Stimulated activated CD4-positive, alpha-beta T cell treated with anti-CD3 and anti-CD28 coated beads, Interleukin-1b, Interleukin-23, amount 100 ng/mL, for 48 hours (primary cell): ENCODE measurements at places on chromosomes 1 and 21.
A peak's percentile ranks its signal among the peaks of the same experiment; 100 is the strongest.

- DNase-seq, result no peak
These were observed 41.8 kb downstream of the ATP2B4 start for GRCh38 chr1:203668401-203668800.

DNA sequence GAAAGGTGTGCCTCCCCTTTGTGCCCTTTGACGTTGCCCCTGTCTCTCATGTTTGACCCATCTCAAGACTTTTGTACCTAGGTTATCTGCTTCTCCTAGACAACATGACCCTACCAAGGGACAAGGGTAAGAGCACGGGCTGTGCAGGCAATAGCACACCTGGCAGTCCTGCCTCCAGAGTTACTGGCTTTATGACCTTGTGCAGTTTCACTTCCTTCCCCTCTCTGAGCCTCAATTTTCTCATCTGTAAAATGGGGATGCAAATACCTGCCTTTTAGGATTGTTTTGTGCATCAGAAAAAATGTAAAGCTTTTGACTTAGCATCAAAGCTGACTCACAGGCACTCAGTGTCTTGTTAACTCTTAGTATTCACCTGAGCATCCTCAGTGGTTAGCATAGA is 36.4 kb downstream of the ELK4 start:
- DNase-seq, result no peak

DNA sequence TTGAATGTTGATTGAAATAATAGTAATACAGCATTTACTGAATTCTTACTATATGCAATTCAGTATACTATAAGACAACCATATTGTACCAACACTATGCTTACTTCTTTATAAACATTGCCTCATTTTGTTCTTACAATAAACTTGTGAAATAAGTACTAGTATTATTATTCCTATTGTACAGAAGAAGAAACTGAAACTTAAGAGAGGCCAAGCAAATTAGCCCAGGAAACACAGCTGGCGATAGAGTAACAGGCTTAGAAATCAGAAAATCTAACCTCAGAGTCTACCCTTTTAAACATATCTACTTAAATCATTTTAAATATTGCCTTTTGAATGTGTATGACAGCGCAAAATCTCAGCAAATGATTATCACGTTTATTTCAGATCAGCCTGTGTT is 41.7 kb downstream of the FASLG start:
- DNase-seq, result no peak

DNA sequence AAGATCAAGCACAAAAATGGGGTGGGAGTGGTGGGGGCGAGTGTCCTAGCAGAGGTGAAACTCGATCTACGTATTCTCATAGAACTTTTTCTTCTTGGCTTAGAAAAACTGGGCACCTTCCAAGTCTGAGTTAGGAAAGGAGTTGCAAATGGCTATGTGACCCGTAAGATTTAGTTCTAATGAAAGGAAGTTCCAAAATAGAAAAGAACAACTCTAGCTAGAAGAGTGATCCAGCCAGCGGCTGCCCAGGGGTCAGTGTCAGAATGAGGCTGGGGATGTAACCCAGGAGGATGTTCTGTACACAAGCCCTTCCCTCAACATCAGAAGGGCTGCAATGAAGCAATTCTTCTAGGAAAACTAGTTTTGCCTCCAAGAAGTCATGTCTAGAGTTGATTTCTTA is 5.2 kb downstream of the MTARC1 start:
- DNase-seq, result no peak

GRCh38 chr1:72034827-72035226 is 247.5 kb downstream of the NEGR1 start:
- DNase-seq, result no peak

- DNase-seq, result no peak
These were observed 5.9 kb upstream of the TFF2 start for GRCh38 chr21:42356650-42357049.

DNA sequence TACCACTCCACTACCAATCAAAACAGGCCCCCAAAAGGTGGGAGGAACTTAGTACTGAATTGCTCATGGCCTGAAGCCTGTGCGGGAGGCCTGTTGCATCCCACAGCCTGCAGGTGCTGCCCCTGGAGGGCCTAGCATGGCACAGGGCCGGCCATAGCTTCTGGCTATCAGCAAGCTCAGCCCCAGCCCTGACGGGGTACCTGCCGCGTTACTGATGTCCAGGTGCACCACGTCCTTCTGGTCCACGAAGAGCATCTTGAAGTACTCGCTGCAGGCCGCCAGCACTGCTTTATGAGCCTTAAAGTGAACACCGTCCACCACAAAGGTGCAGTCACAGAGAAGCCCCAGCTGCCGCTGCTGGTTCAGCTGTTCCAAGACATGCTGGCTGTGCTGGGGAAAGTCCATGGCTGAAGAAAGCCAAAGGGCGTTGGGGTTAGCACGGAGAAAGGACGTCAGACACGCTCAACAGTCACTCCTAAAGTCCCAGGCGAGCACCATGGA is 27.8 kb downstream of the ZBTB17 start:
- peak; percentile 43 for DNase-seq

- DNase-seq, result no peak
These were observed 59.9 kb downstream of the ARHGEF16 start for GRCh38 chr1:3514404-3514803.

- DNase-seq, result peak; percentile 87
These were observed 72.1 kb downstream of the SKI start for GRCh38 chr1:2300004-2300771.

DNA sequence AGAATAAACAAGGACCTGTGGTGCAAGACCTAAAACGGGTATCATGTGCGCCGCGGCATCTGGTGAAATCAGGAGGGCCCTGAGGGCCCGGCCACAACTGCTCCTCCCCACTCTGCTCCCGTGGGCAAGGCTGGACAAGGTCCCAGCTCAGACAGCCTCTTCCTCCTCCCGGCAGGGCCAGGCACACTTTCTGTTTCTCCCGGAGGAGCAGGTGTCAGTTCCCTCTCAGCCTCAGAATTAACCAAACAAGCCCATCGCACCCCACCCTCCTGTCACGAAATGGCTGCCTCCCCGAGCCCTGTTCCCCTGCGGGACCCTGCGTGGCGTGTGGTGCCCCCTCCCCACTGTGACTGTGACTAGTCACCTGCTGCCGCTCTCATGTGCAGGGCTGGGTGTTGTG is 15.2 kb downstream of the PTTG1IP start:
- DNase-seq, result no peak

DNA sequence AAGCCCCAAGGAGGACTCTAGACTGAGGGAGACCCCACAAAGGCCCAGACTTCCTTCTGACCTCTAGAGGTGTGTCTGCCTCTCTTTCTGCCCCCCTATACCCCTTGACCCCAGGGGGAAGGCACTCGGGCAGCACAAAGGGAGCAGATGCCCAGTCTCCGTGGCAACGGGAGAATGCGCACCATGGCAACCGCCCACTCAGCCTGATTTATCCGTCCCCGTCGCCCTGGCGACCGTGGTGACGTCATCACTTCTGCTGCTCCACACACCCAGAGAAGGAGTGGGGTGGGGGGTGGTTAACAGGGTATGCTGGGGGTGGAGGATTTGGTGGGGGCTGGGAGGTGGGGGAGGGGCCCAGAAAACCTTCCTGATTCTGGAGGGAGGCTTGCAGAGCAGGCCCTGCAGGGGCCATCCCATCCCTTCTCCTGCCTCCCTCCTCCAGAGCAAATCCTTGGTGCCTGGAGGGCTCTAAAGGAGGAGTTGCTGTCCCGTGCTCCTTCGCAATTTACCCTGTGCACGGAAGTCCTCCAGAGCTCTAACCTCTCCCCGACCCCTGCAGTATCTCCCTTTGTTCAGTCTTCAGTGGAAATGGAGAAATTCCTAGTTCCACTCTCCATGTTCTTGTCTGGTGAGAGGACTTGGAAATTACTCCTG is 6.3 kb downstream of the CELF3 start:
- peak; percentile 43 for DNase-seq

DNA sequence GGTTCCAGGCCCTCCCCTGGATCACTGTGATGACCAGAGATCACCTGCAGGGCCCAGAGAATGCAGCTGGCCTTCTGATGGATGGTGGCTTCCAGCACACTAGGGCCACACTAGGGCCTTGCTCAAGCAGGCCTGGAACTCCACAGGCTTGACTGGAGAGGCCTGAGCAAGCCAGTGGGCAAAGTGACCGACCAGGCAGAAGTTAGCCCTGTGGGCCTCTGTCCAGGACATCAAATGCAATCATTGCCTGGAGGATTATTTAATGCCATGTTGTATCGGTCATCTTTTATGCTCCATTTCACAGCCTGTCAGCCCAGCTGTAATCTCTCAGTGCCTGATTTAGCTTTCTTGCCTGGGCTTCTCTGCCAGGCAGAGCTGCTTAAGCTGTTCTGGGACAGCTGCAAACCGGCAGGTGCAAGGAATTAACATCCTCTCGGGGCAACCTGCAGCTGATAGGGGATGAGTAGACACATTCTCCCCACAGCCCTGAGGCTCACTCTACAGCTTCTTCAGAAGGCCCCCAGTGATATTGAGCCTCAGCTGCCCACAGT is 17.7 kb downstream of the NENF start:
- DNase-seq, result no peak

- no peak for DNase-seq
These were observed 369.7 kb downstream of the DPYD start for GRCh38 chr1:97551113-97551512.

DNA sequence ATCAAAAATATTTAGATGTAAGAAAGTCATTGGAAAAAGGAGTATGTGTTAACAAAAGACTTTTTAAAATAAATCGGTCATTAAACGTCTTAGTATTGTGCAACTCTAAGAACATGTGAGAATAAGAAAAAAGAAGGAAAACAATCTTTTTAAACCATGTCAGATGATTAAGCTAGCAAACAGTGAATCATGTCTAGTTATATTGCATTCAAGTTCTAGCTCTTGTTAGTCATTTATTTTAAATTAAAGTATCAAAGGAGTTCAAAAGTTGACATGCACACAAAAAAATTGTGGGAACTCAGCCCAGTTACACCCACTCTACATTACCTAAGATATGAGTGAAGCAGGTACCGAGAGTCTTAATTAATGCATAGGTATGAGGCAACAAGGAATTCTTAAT is 9.8 kb downstream of the FRRS1 start:
- no peak for DNase-seq

GRCh38 chr1:160711602-160712311 is at the start of gene CD48:
CD48 (minus strand) TSS chr1:160711822; CDS start chr1:160711763, 59 bp downstream.
- DNase-seq, result peak; percentile 51
